Activated CD4-positive, alpha-beta T cell treated with anti-CD3 and anti-CD28 coated beads for 1 hour (primary cell): ENCODE measurements at places on chromosomes 12 and 14.
A peak's percentile ranks its signal among the peaks of the same experiment; 100 is the strongest.

DNA sequence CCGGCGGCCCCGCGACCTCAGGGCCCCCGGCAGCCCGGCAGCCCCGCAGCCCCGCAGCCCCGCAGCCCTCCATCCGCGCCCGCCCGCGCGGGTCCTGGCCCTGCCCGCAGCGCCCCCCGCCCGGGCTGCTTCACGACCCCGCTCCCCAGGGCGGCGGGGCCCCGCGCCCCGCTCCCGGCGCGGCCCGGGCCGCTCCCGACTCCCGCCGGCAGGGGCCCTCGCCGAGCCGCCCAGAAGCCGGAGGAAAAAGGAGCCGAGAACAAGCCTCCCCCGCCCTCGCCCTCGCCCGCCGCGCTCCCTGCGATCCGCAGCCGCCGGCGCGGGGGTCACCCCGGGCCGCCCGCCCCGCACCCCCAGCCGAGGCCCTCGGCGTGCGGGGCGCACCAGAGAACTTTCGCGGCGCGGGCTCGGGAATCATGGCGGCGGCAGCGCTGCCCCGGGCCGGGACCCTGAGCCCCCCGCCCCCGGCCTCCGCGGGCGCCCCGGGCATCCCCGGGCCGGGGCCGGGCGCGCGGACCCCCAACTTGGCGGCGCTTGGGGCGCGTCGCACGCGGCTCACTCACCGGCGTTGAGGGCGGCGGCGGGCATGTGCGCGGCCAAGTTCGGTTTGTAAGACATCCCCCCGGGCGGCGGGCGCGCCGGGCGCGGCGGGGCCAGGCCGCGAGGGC, 521 bp downstream of the CDK2AP1 start:
- DNase-seq: peak; percentile 69

DNA sequence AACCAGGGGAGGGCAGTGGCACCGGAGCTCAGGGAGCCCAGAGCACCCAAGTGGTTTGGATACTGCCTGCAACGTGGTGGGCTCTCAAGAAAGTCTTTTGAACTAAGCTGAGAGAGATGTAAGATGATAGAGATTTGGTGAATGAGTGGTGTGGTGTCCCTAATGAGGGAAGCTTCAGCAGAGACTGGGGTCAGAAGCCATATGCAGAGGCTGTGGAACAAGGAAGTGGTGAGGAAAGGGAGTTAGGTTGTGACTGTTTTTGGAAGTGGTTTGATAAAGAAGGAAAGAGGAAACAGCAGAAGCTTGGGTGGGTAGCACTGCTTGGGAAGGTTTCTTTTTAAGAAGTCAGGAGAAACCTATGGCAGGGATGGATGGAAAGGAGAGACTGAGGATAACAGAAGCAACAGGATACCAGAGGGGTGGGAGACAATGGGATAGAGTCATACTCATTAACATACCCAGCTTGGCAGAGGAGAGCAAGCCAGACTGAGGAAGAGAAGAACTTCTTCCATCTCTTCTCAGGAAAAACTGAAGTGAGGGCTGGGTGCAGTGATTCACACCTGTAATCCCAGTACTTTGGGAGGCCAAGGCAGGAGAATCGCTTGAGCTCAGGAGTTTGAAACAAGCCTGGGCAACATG, 24.1 kb downstream of the SLC4A8 start:
- no peak for DNase-seq

GRCh38 chr12:124613151-124613585, 45.8 kb upstream of the NCOR2 start:
- DNase-seq: no peak

DNA sequence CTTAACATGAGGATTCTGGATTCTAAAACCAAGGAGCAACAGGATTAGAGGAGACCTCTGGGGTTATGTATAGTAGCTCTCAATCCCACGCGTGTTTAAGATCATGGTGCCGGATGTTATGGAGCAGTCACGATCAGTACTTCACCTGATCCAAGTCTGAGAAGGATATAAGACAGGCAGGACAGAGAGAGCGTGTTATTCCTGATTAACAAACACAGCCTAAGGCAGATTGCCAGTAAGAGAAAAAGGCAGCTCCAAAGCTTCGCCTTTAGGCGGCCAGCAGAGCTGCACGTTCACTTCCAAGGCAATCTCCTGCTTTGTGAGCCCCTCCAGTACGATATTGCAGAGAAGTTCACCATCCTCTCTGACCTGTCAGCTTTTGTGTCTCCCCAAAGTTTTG, 5.5 kb downstream of the SETD3 start:
- DNase-seq: no peak

DNA sequence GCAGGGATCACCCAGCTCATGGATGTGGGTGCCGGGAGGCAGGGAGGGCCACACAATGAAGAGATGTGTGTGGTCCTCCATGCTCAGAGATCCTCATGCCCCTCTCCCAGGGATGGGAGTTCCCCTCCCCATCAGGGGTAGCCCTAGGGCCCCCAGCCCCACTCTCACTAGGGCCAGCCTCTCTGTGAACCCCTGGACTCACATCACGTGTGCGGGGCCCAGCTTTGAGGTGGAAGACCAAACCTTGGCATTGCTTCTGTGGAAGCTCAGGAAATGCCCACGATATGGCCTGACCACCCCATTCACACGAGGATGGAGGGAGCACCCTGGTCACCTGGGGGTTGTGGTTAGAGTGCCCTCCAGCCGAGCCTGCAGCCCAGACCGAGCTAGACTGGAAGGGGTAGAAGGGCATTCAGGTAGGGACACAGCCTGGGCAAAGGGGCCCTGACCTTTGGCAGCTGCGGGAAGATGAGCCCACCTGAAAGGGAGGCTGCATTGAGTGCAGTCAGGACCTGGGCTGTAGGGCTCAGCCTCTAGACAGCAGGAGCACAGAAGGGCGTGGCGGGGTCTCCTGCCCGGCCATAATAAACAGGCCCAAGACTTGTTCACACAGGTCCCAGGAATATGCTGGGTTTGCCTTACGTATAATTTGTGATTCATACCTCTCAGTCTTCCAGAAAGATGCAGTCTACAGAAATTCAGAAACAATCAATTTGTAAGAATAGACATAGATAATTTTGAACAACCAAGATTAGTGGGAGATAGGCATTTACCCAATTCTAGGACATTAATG, 34.8 kb upstream of the RCOR1 start:
- DNase-seq: no peak

DNA sequence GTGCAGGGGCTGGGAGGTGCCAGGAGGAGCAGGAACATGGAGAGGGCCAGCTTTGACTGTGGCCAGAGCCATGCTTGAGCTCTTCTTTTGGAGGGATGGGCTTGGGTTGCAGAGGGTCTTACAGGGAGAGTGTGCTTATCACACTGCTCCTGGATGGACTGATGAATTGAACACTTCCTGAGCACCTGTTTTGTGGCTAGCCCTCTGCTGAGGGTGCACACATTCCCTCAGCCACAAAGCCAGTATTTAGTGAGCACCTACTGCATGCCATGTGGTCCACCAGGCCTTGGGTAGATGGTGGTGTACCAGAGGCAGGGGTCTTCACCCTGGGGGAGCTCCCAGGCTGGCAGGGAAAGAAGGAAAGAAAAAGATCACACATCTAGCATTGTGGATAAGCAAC, 118.9 kb downstream of the SLC25A47 start:
- no peak for DNase-seq

- no peak for DNase-seq
Measured at GRCh38 chr14:95058491-95058890, 98.8 kb downstream of the DICER1 start.

GRCh38 chr14:31945074-31945613, 132.0 kb upstream of the ARHGAP5 start:
- DNase-seq: no peak

DNA sequence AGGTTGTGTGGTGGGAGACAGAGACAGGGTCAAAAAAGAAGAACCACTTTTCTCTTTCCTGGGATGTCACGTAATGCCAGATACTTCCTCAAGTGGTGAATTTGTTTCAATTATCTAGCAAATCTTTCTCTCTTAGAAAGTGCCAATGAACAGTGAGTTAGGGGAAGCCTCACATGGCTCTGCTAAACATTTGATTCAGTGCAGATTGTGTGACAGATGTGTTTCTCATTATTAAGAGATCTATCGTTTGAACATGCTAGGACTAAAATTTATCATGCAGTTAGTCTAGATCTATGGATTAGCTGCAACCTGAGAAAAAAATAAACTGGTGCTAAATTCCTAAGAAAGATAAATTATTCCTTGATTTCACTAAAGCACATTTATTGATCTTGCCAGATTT, 247.8 kb downstream of the MDGA2 start:
- no peak for DNase-seq

- no peak for DNase-seq
Measured at GRCh38 chr14:42224053-42224888, 617.6 kb downstream of the LRFN5 start.

GRCh38 chr12:53179687-53180219, 769 bp upstream of the ZNF740 start:
- peak; percentile 21 for DNase-seq

DNA sequence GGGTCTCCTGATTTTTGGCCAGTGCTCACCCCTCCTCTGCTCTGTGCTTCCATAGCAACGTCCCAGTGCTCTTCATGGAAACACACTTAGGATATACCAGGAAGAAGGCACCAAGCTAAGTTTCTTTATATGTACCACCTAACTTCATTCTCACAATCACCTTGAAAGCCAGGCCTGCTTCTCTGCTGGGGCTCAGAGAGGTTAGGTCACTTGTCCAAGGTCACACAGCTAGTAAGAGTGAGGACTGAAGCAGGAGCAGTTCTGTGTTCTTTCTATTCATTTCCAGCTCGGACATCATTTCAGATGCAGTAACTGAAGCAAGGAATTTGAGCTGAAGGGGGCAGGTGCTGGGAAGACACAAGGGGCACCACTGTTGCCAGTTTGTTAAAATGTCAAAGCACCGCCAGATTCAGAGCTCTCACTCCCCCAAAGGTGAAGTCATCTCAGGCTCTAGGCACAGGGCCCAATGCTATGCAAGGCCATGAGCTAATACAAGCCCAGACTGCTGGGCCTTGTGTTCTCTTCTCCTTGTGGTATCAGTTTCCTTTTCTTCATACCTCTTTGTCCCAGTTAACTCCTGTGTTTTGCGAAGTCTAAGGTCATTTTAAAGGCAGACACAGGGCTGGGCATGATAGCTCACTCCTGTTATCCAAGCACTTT, 19.7 kb upstream of the YY1 start:
- DNase-seq: no peak

DNA sequence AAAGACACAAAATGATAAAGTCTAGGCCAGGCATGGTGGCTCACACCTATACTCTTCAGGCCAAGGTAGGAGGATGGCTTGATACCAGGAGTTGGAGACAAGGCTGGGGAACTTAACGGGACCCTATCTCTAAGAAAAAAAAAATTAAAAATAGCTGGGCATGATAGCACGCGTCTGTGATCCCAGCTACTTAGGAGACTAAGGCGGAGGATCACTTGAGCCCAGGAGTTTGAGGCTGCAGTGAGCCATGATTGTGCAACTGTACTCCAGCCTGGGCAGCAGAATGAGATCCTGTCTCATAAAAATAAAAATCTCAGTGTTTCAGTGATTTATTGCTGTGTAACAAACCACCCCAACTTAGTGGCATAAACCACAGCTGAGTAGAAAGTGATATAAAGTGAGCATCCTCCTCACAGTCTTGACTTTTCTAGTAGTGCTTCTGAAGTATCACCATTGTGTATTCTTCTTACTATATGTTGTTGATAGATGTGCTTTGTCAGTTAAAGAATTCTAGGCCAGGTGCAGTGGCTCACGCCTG, 10.6 kb upstream of the ATF1 start:
- DNase-seq: no peak

- no peak for DNase-seq
Measured at GRCh38 chr14:101889898-101890297, 74.5 kb upstream of the DYNC1H1 start.

DNA sequence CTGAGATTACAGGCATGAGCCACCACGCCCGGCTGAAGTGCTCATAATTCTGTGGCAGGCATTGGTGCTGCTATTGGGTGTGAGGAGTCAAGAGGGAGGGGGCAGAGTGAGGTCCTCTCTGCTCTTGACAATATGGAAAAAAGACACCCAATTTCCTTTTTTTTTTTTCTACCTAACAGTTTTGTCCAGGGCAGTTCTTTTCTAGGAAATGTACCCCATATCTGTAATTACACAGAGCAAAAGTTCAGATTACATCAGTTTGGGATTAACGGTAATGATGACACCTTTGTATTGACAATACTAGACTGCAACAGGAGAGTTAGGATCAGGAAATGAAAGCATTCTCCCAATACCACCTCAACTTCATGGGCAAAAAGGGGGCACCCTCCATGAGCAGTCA, 36.3 kb downstream of the IGF1 start:
- DNase-seq: no peak
